ENCODE measurements at places on chromosomes 7 and 10. TPM values are rescaled to one million over a fixed set of nuclear protein-coding genes. Genes with fewer than 3 reads are reported as not detected.

The RAB19 gene
- not detected for total RNA-seq

The VGF gene
- 8.4 TPM for total RNA-seq

DNA sequence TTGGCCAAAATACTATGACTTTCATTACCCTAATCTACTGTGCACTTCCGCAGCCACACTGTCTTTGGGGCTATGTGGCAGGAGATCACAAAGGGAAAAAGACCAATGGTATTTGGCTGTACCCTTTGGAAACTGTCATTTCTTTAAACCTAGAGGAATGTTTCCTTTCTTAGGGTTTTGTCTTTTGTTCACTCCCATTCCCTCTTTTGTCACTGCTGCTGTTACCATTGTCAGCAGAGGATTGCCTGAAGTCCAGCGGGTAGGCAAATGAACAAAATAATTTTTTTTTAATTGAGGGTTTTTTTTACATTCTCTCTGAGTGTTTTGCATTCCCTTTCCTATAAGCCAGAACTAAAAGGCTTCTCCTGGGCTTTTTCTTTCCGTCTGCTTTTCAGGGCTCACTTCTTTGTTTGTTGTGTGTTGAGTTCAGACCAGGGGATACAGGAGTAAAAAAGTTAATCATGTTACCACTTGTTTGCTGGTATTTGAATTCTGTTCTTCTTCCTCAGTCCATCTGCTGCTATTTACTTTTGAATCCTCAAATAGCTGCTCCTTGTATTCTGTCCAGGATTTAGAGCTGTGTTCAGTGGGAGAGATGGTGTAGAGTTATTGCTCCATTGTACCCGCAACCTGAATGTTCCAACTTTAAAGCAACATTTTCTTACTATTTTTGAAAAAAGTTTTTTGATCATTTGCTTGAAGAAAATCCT, 374.6 kb downstream of the SUGCT start:
- H3K4me1 ChIP-seq, result no peaks in the 10 kb centered on the region
- H3K27ac ChIP-seq, result no peak overlapping the region
- H3K27me3 ChIP-seq, result no peaks in the 10 kb centered on the region
- H3K4me3 ChIP-seq, result no peak overlapping the region
- H3K36me3 ChIP-seq, result no peaks in the 10 kb centered on the region

DNA sequence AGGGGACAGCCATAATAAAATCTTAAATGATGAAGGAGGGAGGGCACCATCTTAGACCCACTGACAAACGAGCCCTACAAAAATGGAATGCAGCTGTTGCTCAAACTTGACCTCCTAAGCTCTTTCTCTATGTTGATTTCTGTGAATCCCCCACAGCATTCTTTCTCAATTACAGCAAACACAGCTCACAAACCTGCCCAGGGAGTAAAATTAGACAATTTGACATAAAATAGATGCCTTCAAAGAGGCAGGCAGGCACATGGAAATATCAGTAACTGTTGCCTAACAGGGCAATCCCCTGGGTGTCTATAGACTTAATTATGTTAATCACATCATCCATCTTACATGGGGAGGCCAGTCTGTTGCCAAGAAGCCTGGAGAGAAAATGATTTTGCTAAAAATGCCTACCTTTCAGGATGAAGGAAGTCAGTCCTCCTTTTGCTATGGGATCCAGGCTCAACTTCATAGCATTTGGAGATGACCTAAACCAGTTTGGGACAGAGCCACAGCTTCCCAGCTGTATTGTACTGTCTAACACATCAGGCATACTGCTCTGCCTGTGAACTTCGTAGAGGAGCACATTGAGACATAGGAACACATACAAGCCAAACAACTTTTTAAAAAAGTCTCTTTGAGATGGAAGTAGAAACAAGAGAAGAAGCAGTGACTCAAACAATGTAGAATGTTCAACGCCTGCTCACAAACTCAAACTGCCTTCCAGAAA, 1177.4 kb downstream of the SORCS1 start:
- peaks cover 22% of the 10 kb centered on the region for H3K4me1 ChIP-seq
- H3K4me3 ChIP-seq, result no peak overlapping the region
- H3K27ac ChIP-seq, result no peak overlapping the region
- H3K36me3 ChIP-seq, result peaks cover 4% of the 10 kb centered on the region
- DNase-seq, result no peak

The NANOS1 gene
- total RNA-seq, result 34.0 TPM

The SLC26A3 gene
- not detected for total RNA-seq

GRCh38 chr10:87656431-87657072, 3.1 kb upstream of the PAPSS2 start:
- H3K27me3 ChIP-seq, result peaks cover 12% of the 10 kb centered on the region
- H3K36me3 ChIP-seq, result no peaks in the 10 kb centered on the region
- no peak overlapping the region for H3K27ac ChIP-seq
- no peak for DNase-seq

The BLNK gene
- total RNA-seq, result not detected

DNA sequence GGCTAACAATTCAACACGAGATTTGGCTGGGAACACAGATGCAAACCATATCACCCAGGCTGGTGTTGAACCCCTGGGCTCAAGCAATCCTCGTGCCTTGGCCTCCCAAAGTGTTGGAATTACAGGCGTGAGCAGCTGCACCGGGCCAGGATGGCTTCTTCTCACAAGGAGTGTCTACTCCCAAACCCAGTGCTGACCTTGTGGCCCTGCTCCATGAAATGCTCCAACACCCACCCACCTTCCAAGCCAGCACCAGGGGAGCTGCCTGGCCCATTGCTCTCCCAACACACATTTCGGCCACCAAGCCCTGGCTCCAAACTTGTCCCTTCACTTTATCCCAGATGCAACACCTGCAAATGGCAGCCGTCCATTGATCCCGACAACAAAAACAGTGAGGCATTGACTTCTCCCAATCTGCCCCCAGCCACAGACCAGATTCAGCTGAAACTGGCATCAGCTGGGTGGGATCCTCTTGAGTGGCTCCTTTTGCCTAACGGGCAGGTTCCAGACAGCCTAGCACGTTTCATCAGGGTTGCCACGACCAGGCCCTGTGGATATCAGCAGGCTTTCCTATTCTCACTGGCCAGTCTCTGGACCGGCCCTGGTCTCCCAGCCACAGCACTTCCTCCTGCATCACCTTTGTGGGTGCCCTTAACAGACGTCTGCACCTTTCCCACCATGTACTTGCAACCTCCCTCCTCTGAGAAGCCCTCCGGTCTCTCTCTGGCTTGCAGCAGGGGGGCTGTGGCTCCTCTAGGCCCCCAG, 105.7 kb upstream of the CARD11 start:
- H3K4me3 ChIP-seq, result no peak overlapping the region
- H3K4me1 ChIP-seq, result peaks cover 19% of the 10 kb centered on the region
- DNase-seq, result no peak
- peaks cover under 1% of the 10 kb centered on the region for H3K36me3 ChIP-seq
- H3K27me3 ChIP-seq, result peaks cover 2% of the 10 kb centered on the region
- no peak overlapping the region for H3K27ac ChIP-seq

- no peaks in the 10 kb centered on the region for H3K4me1 ChIP-seq
- no peaks in the 10 kb centered on the region for H3K27me3 ChIP-seq
- no peak overlapping the region for H3K27ac ChIP-seq
- H3K36me3 ChIP-seq, result no peaks in the 10 kb centered on the region
- peak; percentile 40 for DNase-seq
These were observed 206.7 kb downstream of the KIAA1217 start for GRCh38 chr10:24415455-24416125.

DNA sequence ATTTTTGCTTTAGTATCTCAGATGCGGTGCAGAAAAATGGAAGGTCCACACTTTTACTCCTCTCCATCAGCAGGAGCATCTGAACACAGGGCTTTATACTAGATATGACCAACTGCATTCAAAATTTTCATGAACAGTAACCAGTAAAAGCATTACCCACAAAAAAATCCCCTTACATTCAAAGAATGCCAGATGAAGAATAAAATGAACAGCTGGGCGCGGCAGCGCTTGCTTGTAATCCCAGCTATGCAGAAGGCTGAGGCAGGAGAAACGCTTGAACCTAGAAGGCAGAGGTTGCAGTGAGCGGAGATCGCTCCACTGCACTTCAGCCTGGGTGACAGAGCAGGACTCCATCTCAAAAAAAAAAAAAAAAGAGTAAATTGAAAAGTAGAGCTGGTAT, 3.1 kb downstream of the SAR1A start:
- DNase-seq, result no peak
- peaks cover 14% of the 10 kb centered on the region for H3K4me1 ChIP-seq

GRCh38 chr10:123516291-123516690, 149.9 kb upstream of the GPR26 start:
- H3K4me1 ChIP-seq, result no peaks in the 10 kb centered on the region
- no peaks in the 10 kb centered on the region for H3K36me3 ChIP-seq
- H3K27me3 ChIP-seq, result no peaks in the 10 kb centered on the region
- no peak for DNase-seq

DNA sequence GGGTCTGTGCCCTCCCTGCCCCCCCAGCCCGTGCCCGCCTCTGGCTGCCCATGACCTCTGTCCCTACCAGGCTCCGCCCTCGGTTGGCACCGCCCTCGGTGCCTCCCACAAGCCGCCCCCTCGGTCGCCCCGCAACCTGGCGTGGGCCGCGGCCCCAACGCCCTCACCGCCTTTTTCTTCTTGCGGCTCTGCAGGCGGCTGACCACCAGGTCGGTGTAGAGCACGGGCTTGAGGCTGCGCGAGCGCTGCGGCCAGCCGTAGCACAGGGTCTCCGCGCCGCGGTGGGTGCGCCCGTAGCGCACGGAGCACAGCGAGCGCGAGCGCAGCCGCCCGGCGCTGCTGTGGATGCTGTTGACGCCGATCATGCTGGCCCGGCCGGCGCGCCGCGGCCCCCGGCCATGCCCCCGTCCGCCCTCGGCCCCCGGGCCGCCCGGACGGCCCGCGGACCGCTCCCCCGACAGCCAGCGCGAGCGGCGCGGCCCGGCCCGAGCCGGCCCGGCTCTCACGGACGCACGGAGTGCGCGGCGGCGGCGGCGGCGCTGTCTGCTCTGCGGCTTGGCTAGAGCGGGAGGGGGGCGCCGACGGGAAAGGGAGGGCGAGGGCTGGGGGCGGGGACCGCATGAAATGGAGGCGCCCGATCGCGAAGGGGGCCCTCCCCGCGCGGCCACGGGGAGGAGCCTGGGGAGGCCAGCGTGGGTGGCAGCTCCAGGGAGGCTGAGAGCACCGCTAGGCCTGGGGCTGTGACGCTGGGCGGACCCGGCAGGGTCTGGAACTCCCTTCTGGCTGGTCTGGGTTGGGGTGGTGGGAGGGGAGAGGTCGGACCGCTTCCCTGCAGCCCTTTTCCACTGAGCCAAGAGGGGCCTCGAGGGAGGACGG, 9.6 kb downstream of the PSD start:
- no peaks in the 10 kb centered on the region for H3K36me3 ChIP-seq
- H3K4me3 ChIP-seq, result peak overlapping the region; percentile 92
- H3K4me1 ChIP-seq, result peaks cover 42% of the 10 kb centered on the region
- peaks cover 21% of the 10 kb centered on the region for H3K27me3 ChIP-seq

DNA sequence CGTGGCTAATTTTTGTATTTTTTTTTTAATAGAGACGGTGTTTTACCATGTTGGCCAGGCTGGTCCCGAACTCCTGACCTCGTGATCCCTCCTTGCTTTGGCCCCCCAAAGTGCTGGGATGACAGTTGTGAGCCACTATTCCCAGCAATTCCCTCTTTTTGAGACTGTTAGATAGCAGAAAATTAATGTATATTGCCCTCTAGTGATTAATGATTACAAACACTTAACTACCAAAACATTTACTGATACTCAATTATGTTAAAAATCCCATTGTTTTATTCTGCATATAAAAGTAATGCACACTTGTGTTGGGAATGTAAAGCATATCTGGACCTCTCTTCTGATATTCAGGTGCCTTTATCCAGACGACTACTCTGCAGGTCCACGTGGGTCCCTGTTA, 41.2 kb upstream of the COBL start:
- no peaks in the 10 kb centered on the region for H3K4me1 ChIP-seq
- no peak overlapping the region for H3K4me3 ChIP-seq
- DNase-seq, result no peak
- H3K27me3 ChIP-seq, result peaks cover 1% of the 10 kb centered on the region

DNA sequence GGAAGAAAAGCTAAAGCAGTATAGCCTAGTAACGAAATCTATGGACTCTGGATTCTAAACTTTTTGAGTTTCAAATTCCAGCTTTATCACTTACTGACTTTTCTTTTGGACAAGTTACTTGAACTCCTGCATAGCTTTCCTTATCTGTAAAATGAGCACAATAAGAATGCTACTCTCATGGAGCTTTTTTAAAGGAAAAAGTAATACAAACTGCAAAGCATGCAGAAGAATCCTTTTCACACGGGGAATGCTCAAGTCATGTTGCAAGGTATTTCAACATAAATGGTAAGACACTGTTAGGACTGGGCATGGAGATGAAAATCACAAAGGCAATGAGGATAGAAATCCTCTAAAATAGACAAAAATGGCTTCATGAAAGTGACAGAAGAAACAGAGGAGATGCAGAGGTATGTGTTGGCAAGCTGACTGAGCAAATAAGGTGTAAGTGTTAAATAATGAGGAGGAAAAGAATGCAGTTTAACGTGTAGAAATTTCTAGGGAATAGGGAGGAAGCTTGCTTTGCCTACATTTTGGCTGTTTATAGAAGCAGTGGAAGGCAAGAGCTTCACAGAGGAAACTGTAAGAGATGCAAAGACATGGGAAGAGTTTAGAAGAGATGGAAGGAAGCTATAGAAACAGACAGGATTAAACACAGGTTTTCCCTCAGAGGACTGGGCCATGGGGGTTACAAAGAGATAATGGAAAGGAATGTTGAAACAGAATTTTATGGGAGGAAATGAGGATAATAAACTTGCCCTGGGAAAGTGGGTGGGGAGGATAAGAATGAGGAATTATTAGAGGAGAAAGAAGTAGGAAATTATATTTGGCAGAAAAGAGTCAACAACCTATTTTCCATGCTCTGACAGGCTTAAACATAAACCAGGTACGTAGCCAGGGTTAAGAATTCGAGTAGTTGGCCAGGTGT, 28.8 kb upstream of the SNX13 start:
- H3K27me3 ChIP-seq, result no peaks in the 10 kb centered on the region
- no peak for DNase-seq
- no peaks in the 10 kb centered on the region for H3K4me1 ChIP-seq
- H3K4me3 ChIP-seq, result no peak overlapping the region

The DKK1 gene
- 3.1 TPM for total RNA-seq

- no peak overlapping the region for H3K4me3 ChIP-seq
- no peak overlapping the region for H3K27ac ChIP-seq
- no peak for DNase-seq
- no peaks in the 10 kb centered on the region for H3K4me1 ChIP-seq
- no peaks in the 10 kb centered on the region for H3K36me3 ChIP-seq
These were observed 34.2 kb upstream of the C10orf90 start for GRCh38 chr10:126704649-126705048.

- DNase-seq, result no peak
- H3K36me3 ChIP-seq, result no peaks in the 10 kb centered on the region
- H3K27ac ChIP-seq, result no peak overlapping the region
- peaks cover 23% of the 10 kb centered on the region for H3K4me1 ChIP-seq
- H3K4me3 ChIP-seq, result no peak overlapping the region
These were observed 12.5 kb downstream of the MXI1 start for GRCh38 chr10:110219884-110220283.

The DDC gene
- 3.8 TPM for total RNA-seq

DNA sequence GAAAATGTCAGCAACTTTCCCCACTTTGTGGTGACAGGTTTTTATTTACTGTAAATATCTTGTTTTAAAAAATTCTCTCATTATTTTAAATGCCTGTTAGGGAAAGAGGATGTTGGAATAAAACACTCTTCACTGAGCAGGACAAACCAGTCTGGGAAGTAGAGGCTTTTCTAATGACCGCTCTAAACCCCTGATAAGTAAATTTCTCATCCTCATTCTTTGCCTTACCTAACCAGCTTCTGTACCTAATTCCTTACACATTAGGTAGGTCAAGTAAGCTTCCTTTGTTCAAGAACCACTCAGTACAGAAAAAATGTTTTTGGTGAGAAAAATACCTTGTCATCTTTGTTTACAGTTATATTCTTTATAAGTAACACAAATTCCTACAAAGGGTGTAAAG, 143.6 kb downstream of the GPR85 start:
- peaks cover 4% of the 10 kb centered on the region for H3K4me1 ChIP-seq
- H3K36me3 ChIP-seq, result no peaks in the 10 kb centered on the region
- H3K27me3 ChIP-seq, result peaks cover 11% of the 10 kb centered on the region
- no peak for DNase-seq

The SLC18A3 gene
- 21.5 TPM for total RNA-seq

The AOAH gene
- not detected for total RNA-seq

The PAX4 gene
- not detected for total RNA-seq

All from glutamatergic neuron (in vitro differentiated cells).